Ecto neural progenitor cell (in vitro differentiated cells): ENCODE measurements at places on chromosomes 11 and 22.

- no peak for DNase-seq
Measured at GRCh38 chr11:77026221-77026620, 8.0 kb upstream of the B3GNT6 start.

- DNase-seq = no peak
Measured at GRCh38 chr11:76837696-76838677, 22.7 kb upstream of the ACER3 start.

GRCh38 chr22:27073601-27074425 is 416.4 kb downstream of the MIAT start:
- no peak for DNase-seq

GRCh38 chr11:117900121-117900648 is 23.7 kb upstream of the FXYD6 start:
- DNase-seq = no peak

DNA sequence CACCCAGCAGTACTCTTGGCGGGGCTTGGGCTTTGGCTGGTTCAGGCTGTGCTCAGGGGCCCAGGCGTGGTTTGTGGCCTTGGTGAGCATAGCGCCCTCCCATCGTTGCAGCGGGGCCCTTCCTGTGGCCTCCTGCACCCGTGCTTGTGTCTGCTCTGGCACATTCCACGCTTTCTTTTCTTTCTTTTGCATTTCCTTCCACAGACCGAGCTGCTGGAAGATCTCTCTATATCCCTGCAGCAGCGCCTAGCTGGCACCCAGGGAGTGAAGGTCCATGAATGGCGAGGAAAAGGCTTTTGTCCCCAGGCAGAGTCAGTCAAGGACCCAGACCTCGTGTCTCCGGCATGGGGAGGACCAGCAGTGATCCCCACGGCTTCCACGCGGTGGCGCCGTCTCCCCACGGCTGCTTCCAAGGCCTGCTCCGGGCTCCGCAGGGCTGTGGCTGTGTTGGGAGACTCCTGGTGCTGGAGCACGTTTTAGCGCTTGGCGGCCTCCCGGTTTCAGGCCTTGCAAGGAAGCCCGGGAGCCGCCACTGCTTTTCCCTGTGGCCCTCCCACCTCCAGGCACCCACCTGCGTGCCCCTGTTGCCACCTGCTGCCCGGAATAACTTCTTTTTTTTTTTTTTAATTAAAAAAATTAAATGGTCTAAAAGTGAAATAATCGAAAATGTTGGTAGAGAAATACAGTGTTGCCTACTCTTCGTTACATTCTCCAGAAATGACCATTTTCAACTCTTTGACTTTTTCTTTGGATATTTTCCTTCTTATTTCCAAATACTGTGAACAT is 28.5 kb downstream of the GLB1L2 start:
- peak; percentile 96 for DNase-seq

- DNase-seq = no peak
Measured at GRCh38 chr22:26302726-26303125, 126.3 kb upstream of the ASPHD2 start.

GRCh38 chr22:31272522-31273446 is 19.5 kb downstream of the PIK3IP1 start:
- DNase-seq = peak; percentile 72

DNA sequence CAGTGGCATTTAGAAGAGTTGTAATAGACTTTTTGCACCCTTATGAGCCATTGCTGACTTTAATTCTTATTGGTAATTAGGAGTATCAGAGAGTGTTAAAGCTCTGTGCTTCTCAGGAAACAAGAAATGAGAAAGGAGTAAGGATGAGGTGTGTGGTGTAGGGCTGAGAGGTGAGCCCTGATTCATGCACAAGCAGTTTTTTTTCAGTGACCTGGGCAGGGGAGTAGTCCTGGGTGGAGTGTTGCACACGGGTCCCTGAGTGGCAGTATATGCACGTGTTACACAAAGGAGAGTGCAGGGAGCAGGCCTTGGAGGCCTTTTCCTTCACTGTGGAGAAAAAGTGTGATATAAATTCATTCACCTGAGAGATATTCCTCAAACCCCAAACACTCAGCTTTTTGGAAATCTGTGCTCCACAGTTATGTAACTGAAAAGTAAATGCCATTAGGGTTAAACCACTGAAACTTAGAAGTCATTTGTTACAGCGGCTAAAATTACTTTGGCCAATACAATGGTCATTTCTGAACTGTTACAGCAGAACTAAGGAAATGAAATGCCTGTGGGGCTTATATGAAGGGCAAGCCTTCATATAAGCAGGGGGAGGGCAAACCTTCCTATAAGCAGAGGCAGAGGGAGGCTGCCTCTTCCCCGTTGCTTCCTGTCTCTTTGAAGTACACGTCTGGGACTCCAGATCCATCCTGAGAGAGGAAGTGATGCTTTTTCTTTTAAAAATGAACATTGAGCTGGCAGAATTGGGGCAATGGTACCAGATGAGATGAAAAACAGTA is 62.6 kb upstream of the OLFML1 start:
- DNase-seq = no peak

- no peak for DNase-seq
Measured at GRCh38 chr11:107840129-107840484, 18.5 kb downstream of the SLC35F2 start.

DNA sequence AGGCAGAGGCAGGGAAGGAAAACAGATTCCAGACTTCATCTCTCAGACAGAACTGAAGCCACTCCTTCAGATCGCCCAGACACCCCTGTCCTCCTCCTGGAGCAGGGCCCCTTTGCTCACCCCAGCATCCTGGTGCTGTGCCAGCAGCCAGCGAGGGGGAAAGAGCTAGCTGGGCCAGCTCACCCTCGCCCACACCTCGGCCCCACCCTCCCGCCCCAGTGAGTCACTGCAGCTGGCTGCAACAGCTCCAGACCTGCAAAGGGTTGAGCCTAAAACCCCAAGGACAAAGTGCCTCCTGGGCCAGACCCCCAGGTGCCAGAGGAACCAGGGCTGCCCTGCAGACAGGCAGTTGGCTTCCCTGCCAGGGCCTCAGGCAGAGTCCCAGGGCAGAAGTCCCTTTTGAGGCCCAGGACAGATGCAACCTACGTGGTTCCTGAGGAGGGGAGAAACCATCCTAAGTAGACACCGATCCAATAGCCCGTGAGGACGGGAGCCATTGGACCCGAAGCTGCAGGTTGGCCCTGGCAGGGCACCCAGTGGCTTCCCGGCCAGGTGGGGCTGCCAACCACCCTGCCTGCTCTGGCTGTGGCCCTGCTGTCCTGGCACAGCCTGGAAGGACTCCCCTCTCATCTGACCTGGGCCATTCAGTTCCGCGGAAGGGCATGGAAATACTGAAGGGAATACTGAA is 7.2 kb downstream of the AHNAK start:
- no peak for DNase-seq

DNA sequence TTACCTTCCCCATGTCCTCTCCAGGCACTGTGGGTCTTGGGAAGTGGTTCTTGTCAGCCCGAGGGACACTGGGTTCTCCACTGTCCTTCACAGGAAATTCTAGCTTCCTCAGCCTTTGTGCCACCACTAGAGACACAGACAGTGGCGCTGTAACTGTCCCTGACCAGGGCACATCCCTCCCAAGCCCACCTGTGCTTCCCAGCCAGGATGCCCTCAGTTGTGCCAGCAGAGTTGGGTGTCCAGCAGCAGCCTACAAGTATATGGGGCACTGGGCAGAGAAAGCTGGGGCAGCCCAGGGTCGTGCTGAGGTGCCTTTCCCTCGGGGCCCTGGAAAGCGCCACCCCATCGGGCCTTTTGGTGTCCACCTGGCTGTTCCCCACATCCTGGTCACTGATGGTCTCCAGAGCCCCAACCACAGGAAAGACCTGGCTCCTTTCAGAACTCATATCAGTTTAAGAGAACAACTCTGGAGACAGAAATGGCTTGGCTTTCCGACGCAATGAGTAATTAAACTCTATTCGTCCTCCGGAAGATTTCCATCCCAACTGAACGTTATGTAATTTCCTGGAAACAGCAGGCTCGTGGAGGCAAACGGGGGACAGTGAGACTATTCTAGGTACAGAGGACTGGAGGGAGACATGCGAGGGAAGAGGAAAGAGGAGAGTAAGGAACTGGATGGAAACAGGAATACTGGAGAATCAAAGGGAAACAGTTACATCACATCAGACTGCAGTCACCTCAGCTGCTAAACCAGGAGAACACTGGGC is 28.6 kb downstream of the PPP2R1B start:
- no peak for DNase-seq

DNA sequence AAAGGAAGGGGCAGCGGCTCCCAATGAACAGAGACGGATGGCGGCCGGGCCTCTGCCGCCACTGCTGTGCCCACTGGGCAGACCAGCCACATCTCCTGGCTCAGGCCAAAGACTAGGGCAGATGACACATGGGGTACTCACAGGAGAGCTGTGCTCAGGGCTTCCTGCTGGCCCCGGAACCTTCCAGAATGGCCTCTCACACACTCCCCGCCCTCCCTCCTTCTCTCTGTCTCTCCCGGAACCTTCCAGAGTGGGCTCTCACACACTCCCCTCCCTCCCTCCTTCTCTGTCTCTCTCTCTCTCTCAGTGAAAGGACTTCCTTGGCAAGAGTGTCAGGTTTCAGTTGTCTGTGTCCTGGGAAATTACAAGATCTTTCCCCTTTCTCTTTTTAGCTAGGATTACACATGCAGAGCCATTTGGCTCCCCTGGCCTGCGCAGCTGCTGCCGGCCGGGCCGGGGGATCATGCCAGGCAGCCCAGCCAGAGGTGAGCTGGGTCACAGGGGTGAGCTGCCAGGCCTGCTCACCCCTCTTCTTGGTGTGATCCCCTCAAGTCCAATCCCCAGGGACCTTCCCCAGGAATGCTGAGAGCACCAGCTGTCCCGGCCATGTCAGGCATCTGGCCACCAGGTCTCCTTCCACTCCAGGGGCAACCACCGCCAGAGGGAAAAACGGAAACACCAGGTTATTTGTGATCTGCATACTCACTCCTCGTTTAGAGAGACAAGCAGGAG is 45.3 kb upstream of the ADA2 start:
- DNase-seq = peak; percentile 81

GRCh38 chr11:75561426-75562047 is 516 bp upstream of the SERPINH1 start:
- DNase-seq = no peak

- no peak for DNase-seq
Measured at GRCh38 chr11:109799604-109800003, 293.6 kb upstream of the ZC3H12C start.

- no peak for DNase-seq
Measured at GRCh38 chr11:68436985-68437926, 23.3 kb upstream of the PPP6R3 start.

GRCh38 chr22:29269731-29270474 is 1.8 kb downstream of the EWSR1 start:
- DNase-seq = no peak

GRCh38 chr11:91219535-91219934 is 996.7 kb upstream of the CHORDC1 start:
- no peak for DNase-seq

DNA sequence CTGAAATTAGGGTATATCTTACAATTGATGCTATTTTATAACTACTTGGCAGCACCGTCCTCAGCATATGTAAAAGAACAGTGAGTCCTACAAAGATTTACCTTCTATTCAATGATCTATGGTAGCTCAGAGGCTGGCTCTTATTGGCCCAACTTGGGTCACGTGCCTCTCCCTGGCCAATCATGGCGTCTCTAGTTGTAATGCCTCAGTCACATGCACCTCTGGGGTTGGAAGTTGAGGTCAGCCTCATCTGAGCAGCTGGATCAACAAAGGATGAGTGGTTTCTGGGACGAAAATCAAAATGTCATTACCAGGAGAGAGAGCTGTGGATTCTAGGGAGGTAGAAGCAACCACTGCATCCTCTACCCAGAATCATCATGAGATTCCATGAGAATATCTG is 22.9 kb upstream of the ASPHD2 start:
- no peak for DNase-seq

DNA sequence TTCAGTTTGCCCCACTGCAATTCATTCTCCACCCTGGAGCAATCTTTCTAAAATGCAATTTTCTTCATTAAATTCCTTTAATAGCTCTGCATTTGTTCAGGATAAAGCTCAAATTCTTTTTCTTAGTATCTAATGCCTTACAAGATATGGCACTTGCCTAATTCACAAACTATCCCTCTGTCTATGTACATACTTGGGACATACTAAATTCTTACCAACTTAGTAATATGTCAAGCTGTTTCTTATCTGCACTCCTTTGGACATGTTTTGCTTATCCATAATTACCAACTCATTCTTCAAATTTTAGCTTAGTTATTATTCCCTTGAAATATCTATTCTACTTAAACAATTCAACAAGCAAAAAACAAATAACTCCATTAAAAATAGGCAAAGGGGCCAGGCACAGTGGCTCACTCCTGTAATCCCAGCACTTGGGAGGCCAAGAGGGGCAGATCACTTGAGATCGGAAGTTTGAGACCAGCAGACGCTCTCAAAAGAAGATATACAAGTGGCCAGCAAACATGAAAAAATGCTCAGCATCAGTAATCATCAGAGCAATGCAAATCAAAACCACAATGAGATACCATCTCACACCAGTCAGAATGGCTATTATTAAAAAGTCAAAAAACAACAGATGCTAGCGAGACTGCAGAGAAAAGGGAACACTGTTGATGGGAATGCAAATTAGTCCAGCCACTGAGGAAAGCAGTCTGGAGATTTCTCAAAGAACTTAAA is 96.9 kb downstream of the FAM76B start:
- no peak for DNase-seq

- no peak for DNase-seq
Measured at GRCh38 chr22:35212009-35212408, 45.3 kb upstream of the HMGXB4 start.

DNA sequence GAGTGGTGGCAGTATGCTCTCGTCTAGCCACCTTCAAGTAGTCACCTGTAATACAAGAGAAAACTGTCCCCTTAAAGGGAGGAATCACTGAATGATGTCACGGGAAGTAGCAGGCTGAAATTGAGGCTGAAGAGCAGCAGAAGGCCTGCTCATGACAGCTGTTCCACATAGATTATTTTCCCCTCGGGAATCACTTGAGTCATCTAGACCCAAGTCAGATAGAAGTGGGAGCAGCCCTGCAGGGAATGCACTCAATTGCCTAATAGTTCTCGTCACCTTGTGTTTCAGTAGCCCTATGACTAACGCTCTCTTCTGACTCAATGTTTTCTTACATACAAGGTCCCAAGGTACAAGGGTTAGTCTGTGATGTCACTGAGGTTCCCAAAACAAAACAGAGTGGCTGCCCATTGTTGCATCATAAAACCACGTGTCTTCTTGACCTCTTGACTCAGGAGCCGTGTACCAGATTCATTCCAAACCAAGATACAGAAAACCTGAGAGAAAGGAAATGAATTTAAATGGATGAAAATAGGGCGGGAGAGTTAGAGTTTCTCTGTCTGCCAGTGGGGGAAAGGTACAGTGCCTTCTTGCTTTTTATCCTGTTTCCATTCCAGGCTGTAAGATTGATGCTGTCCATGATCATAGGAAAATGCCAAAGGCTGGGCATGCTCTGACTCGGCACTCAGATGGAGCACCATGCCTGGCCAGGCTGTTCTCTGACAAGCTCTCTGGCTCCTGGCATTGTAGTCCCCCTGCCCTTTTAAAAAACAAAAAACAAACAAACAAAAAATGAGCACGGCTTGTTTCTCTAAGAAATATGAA is 21.6 kb upstream of the C11orf96 start:
- DNase-seq = peak; percentile 17

- DNase-seq = no peak
Measured at GRCh38 chr11:93622043-93622442, 39.4 kb upstream of the CEP295 start.
